CD4-positive, alpha-beta T cell treated with Interleukin-6 at 100 ng/mL for 8 hours (primary cell): ENCODE measurements at places on chromosomes 6 and 20.

GRCh38 chr6:157764178-157765068 lies 58.6 kb upstream of the SNX9 start:
- DNase-seq, result peak; percentile 85

- DNase-seq, result peak; percentile 85
These were observed at the start of gene EZR for GRCh38 chr6:158819213-158819976. TSS of gene EZR (minus strand) at chr6:158819368. CDS start at chr6:158818093, 1,275 bp downstream.

GRCh38 chr20:44354979-44355497 lies 461 bp upstream of the HNF4A start:
- no peak for DNase-seq

DNA sequence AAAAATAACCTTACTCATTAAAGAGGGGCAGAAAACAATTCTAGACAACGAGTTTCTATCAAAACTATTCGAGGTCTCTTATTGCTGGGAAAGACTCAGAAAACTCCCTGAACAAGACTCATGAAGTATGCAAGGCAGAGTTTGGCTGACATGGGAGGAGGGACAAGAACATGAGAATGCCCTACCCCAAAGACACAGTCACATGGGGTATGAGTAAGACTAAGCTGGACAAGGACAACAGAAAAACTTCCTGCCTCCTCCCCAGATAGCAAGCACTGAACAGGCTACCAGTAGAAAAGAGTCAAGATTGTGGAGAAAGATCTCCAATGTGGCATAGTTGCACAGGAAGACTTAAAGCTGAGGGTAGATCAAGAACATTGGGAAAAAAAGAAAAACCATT lies 39.7 kb upstream of the PHIP start:
- no peak for DNase-seq

DNA sequence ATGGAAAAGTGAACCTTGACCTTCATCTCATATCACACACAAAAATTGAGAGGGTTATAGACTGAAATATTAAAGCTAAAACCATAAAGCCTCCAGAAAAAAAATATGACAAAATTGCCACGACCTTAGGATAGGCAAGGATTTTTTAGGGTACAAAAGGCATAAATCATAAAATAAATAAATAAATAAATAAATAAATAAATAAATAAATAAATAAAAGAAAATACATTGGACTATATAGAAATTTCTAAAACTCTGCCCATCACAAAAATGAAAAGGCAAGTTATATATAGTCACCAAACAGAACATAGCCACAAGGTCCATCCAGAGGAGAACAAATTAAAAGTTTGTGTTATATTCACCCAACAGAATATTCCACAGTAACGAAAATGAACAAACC lies 108.6 kb downstream of the INSM1 start:
- DNase-seq, result no peak

DNA sequence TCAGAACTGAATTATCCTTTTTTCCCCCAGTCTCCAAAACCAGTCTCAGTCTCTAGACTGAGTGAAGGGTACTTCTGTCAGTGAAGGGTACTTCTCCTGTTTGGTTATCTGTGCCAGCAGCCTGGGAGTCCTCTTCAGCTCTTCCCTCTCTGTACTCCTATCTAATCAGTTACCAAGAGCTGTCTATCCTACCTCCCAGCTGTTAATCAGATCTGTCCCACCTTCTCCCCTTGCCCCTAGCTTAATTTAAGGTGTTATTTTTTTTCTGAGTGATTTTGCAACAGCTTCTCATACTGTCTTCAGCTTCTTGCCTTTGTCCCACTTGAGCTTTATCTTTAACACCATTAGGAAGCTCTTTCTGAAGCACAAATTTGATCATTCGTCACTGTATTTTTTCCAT lies 491.9 kb upstream of the SOX4 start:
- no peak for DNase-seq
